ENCODE measurements at places on chromosomes 1 and 21. TPM values are rescaled to one million over a fixed set of nuclear protein-coding genes. Genes with fewer than 3 reads are reported as not detected.

DNA sequence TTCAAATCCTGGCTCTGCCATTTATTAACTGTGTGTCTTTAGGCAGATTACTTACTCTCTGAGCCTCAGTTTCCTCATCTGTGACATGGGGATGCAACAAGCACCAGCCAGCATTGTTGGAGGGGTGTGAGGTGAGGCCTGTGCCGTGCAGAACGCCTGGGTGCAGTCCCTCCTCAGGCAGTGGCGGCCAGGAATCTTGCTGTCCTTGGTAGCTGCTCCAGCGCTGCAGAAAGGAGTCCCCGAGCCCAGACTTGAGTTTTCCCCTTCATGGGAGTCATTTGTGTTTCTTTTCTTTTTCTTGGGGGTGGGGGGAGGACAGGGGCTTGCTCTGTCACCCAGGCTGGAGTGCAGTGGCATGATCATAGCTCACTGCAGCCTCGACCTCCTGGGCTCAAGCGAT, 46.6 kb downstream of the DISP3 start:
- no peak for DNase-seq

DNA sequence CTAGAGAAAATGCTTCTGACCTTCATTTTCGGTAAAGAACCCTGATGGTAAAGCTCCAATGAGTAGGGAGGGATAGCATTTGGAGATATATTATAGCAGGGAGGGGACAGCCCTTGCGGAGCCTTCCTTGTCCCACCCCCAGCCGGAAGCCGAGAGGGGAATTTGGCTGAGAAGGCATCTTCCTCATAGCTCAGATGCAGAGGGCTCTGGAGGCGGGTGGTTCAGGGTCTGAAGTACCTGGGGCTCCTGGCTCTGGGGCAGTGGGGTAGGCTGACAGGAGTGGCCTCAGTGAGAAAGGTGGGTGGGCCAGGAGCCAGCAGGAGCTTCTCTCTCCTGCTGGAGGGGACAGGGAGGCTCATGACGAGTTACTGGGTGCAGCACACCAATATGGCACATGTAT, 88.0 kb upstream of the IFFO2 start:
- DNase-seq, result no peak

GRCh38 chr1:181459067-181459466, 24.2 kb upstream of the CACNA1E start:
- DNase-seq, result no peak

- no peak for DNase-seq
Observed at GRCh38 chr1:99439433-99440075, 175.3 kb downstream of the PLPPR4 start.

DNA sequence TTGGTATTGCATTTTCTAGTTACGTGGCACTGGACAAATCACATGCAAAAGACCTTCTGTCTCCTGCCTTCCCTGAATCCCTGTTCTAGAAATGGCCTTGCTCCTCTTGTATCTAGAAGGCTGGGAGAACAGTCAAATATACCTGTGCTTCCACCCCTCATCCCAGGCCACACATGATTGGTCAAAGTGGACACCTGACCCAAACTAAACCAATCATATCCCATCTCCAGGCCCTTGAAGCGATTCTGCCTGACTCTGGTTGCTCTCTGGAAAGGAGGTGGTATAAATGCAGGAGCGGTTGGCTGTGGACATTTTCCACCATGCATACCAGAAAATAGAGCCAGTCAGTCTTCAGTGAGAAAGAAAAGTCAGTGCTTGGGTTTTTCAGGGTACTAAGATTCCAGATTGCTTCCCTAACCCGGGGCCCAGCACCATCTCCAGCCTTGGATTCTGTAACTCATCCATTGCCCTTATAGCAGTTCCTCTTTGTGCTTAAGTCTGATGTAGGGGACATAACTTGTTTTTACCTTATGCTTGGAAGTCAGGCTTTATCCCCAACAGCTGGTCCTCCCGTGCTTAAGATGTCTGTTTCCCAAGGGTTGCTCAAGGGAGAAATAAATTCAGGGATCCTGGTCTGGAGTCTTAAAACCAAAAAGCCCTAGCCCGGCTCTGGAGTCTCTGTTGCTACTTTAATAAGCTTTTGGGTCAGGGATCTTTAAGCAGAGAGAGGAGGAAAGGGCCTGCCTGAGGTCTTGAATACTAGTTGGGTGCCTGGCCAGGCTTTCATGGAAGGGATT, 7.7 kb upstream of the PHC2 start:
- DNase-seq, result no peak

- no peak for DNase-seq
Observed at GRCh38 chr21:42319851-42320572, 4.8 kb upstream of the TFF3 start.

- DNase-seq, result no peak
Observed at GRCh38 chr21:15060543-15061175, 4.1 kb downstream of the NRIP1 start.

DNA sequence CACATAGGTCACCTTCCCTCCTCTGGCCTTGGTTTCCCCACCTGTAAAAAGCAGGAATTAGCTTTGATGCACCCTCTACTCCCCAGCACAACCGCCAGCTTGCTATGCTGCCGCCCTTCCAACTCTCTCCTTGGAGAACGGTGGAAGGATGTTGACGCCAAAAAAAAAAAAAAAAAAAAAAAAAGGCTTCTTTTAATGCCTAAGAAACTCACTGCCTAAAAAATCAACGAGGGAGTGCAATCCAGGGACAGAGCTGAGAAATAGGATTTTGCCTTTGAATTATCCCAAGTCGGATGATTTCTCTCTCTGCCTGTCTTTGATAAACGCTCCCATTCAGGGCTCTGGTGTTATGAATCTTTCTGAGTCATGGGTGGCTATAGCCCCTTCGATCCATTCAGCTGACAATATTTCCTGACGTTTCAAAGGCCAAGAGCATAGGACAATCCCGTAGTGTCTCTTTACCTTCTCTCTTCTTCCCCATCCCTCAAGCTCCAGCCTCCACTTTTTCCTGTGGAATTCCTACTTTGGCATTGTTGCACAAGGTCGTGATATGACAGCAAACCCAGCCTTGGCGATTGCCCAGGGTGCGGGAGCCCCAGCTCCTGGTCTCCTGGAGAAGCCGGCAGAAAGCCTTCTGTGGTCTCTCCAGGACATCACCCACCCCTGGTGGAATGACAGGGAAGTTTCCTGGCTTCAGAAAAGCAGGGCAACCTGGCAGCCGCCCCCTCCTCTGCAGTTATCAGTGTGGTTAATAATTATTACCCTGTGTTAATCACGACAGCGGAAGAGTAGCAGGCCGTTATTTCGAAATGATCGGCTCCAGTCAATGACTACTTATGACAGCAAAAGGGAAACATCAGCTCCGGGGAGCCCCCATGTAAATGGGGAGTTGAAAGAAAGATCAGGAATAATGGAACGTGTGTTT, 8.0 kb upstream of the PLXNA2 start:
- DNase-seq, result no peak

- no peak for DNase-seq
Observed at GRCh38 chr1:89484092-89485038, 40.3 kb upstream of the LRRC8B start.

GRCh38 chr1:82587371-82587770, 786.6 kb downstream of the ADGRL2 start:
- no peak for DNase-seq

- DNase-seq, result no peak
Observed at GRCh38 chr1:183304440-183305107, 113.6 kb downstream of the NMNAT2 start.

GRCh38 chr1:92980732-92981647, 19.7 kb upstream of the DIPK1A start:
- DNase-seq, result no peak

DNA sequence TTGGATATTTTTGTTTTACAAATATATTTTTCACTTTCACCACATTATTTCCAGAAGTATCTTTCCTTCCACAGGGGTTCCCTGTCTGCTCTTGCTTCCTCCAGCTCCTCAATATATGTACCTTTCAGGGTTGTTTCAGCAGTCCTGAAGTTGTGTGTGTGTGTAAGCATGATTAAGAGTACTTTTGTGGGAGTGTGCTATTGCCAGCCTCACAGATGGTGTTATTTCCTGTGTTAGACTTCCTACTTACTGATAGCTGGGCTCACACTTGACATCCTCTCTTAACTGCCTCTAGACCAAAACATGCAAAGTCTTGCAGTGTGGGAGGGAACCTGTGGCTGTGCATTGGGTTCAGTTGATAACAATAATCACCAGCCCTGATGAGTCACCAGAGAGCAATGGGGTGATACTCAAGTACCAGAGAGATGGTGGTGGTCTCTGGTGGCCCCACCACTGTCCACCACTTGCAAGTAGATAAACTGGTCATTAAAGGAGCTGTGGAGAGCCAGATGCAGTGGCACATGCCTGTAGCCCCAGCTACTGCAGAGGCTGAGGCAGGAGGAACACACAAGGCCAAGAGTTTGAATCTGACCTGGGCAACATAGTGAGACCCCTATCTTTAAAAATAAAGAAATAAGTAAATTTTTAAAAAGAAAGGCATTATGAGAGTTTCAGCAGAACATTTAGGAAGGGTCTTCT, 126.7 kb downstream of the NR5A2 start:
- peak; percentile 11 for DNase-seq

Gene RGS8
- not detected for total RNA-seq

Gene PLA2G5
- 0.77 TPM for total RNA-seq

Gene RASAL2
- total RNA-seq, result 82.1 TPM

Gene HRNR
- not detected for total RNA-seq

Gene TMEM183A
- 65.5 TPM for total RNA-seq

All from endothelial cell (in vitro differentiated cells).